ENCODE measurements at places on chromosomes 1 and 21.

GRCh38 chr21:28900481-28900880, 92.2 kb downstream of the LTN1 start:
- DNase-seq = no peak

DNA sequence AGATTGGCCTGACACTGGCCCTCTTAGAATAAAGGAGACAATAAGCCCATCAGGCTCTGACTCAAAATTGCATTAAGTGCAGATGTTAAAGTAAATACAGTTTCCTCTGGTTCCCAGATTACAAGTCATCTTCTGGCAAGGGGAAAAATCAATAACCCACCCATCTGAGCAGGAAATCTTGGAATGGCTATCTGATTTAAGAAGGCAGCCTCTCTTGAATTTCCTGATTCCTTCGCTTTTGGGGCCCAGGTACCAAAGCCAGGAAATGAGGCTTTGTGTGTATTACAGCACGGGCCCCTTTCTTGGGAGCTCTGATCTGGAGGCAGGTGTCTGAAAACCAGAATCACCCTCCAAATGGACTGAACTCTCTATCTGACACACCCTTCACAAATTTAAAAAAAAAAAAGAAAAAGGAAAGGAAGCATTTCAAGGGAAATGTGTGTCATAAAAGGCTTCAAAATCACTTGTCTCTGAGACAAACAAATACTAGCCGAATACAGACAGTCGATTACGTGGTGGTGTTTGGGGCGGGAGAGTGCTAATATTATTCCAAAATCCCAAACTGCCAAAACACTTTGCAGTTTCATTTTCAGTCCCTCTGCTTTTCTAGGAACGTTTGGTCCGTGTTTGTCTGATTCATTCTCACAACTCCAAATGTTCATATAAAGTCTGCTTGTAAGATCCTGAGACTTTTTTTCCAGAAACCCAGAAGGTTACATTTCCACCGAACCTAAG, 240.9 kb upstream of the CAMK1G start:
- no peak for DNase-seq

DNA sequence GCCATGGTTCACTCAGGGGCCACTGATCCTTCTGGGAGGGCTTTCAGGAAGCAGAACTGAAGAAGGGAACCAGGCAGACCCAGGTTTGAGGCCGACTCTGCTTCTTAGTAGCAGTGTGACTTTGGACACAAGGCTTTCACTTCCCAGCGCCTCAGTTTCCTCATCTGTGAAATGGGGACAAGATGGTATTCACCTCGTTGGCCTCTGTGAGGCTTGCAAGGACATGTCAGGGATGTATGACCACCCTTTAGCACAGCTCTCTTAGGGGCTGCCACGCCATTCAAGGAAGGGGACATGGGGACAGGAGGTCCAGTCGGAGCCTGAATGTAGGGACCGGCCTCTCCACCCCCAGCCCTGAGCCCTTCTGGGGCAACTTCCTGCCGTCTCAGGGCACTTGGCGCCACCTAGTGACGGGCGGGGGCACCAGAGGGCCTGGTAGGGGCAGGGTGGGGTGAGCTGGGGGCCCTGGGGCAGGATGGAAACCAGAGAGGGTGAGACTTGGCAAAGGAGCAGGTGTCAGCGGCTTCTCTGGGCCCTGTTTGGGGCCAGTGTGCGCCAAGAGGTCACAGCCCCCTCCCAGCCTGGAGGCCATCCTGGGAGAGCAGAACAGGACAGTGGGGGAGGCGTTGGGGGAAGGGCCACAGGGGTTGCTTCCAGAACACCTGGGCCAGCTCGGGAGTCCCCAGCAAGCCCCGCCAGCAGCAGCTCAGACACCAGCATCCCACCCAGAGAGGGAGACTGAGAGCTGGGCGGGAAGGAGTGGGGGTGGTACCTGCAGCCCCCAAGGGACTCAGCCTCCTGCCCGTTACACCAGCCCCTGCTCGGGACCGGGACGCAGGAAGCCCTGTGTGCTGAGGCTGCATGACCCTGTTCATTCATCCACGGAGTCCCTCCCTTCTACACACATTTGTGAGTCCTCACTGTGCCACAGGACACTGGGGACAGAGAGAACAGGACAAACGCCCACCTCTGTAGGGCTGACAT, 102.5 kb upstream of the TARDBP start:
- peak; percentile 54 for DNase-seq

DNA sequence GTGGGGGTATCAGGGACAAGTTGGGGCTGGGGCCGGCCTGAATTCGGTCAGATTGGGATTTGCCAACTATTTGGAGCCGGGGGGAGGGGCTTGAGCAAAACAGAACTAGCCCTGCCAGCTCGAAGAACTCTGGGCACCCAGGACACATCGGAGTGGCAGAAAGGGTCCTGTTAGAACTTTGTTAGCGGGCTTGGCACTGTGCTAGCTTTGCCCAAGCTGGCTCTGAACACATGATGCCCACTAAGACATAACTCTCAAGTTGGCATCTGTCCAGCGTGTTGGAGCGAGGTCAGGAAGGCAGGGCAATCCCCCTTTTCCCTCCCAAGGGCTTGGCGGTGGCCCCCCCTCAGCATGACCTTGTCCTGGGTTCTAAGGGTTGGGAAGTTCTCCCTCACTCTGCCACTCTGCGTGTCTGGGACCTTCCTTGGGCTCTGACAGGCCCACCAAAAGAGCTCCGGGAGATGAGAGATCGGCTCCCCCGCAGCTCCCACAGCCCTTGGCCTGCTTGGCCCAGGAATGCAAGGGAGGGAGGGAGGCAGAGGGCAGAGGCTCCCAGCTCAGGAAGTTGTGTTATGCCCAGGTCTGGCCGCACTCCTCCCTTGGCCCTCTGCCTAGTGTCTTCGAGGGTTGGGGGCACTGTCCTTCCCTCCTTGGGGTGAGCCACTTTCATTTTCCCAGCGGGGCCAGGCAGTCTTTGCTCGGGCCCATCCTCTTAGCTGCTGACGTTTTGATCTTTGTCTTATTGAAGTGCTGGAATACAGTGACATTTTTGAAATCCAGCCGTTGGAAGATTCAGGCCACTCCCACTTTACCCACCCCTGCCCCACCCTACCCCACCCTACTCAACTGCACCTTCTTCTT, 1.2 kb downstream of the LMNA start:
- no peak for DNase-seq

DNA sequence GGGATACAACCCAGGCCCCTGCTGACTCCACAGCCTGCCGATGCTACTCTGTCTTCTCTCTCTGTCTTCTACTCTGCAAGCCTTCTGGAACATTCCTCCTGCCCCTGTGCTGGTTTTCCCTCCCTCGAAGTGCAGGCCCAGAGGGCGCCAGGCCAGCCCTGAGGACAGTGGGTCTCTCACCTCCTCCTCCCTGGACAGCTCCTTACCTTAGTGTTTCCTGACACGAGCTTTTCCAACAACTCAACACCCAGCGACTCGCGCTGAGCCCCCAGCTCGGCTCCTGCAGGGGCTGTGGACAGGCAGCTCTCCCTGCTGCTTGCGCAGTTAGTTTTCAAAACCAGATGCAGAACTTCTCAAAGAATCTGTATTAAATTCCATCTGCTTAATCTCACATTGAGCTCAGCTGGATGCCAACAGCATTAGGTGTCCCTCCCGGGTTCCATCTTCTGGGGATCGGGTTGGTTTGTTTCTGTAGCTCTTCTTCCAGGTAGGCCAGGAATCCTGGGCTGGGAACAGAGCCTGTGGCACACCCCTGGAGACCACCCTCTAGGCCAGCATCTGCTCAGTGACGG, 54.2 kb downstream of the PTPRU start:
- DNase-seq = no peak
